ENCODE measurements at places on chromosomes 1 and 21.

DNA sequence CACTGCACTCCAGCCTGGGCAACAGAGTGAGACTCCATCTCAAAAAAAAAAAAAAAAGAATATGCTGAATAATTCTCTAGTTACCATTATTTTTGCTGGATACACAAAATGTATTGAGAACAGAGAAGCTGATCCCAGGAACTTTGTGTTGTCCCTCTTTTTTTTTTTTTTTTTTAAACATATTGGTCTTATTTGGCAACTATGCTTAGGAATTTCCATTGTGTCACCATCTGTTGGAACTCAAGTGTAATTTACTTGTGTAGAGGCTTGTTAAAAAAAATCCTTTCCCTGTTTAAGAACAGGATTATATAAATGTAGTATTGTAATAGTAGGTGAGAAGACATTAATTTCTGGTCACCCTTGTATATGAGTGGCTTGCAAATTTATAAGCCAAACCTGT lies 28.6 kb downstream of the CAMSAP2 start:
- DNase-seq, result no peak

- no peak for DNase-seq
These were observed 58.8 kb downstream of the CAPZB start for GRCh38 chr1:19426294-19427086.

DNA sequence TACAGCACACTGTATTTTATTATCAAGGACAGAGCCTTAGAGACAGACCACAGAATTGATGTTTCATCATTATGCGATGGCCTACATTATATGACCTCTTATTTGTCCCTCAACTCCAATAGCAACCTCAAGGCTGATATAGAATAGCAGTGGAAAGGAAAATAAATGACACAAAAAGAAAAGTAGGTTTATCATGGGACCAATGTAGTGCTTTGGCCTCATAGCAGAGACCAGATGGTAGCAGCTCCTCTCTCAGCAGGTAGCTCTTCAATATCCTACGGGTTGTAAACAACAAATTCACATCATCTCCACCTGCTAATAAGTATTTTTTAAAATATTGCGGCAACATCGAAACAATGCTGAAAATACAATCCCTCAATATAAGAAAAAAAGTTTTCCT lies 25.2 kb downstream of the ANP32E start:
- no peak for DNase-seq

GRCh38 chr1:25520446-25521061 lies 22.9 kb upstream of the LDLRAP1 start:
- peak; percentile 73 for DNase-seq

DNA sequence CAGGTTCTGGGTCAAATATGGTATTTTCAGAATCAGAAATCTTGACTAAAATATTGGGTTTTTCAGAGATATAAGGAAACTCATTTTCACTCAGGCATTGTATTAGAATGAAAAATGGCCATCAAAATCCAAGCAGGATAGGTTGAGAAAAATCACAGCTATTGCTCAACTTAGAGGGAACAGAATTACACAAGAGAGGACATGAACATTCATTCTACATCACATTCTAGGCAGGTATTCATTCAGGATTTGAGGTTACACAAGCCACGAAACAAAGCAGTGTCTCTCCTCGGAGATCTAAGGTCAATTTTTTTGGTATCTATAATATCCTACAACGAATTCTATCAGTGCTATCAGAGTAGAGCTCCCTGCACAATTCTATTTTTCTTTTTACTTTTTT lies 163.6 kb upstream of the HP1BP3 start:
- DNase-seq, result no peak

GRCh38 chr1:116826818-116827606 lies 72.8 kb downstream of the CD2 start:
- DNase-seq, result peak; percentile 43

DNA sequence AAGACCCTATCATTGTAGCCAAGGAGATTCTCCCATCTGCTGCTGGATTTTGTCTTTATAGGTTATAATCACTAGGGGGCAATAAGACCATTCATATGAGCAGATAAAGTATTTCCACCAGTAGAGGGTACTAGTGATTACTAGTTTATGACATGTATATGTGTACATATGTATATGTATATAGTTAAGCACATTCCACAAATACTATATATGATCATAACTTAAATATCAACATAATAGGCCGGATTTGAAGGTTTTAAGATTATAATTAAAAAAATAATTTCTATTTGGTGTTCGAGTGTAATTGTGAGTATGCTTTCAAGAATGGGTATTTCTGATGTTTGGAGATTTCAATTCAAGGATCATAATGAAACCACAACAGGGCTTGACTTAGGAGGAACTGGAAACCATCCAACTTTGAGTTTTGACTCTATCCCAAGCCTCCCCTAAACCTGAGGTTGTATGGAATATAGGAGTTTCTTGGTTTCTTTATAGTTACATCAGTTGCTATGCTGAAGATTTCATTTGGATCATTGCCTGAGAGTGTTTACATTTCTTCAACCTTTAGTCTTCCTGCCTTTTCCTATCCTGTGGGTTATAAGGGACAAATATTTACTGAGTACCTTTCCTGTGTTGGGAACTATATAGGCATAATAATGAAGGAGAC lies 16.9 kb downstream of the TCEANC2 start:
- peak; percentile 69 for DNase-seq

DNA sequence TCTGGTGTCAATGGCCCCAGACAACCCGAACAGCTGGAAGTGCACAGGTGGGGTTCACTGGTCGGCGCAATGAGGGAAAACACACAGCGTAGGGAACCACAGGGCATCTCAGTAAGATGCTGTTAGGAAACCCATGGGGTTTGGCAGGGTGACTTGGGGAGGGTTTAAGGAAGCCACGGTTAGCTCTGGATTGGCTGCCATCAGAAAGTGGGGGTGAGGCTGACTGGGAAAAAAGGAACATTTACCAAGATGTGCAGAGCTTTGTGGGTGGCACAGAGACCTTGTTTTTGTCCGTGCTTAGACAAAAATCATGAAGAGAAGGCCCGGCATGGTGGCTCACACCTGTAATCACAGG lies 11.0 kb downstream of the ALDH4A1 start:
- DNase-seq, result no peak

- no peak for DNase-seq
These were observed 154.0 kb downstream of the SLC30A10 start for GRCh38 chr1:219774386-219774785.

DNA sequence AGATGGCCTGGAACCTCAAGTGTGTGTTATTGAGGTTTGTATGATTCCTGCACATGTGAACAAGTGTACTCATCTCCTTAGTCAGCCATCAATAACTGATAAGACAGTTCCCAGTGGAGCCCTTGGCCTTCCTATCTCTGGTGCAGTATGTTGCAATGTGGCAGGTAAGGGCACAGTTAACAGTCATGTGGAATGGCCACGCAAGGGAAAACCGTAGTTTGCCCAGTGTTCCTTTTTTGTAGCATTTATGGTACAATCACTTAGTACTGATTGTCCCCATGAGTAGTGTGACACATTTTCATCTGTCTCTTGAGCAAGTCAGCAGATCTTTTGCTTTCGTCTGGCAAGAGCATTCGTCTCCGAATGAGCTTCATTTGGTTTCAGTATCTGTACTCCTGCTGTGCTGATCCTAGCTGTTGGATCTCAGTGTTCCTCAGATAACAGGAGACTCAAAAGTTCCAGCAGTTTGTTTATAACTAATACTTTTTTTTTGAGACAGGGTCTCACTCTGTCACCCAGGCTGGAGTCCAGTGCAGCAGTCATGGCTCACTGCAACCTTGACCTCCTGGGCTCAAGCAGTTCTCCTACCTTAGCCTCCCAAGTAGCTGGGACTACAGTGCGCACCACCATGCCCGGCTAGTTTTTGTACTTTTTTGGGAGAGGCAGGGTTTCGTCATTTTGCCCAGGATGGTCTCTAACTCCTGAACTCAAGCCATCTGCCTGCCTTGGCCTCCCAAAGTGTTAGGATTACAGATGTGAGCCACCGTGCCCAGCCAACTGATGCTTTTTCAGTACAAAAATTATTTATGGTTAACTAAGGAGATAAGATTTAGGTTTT lies 8.2 kb downstream of the CTPS1 start:
- no peak for DNase-seq

GRCh38 chr1:90707363-90707710 lies 9.8 kb downstream of the BARHL2 start:
- DNase-seq, result no peak

DNA sequence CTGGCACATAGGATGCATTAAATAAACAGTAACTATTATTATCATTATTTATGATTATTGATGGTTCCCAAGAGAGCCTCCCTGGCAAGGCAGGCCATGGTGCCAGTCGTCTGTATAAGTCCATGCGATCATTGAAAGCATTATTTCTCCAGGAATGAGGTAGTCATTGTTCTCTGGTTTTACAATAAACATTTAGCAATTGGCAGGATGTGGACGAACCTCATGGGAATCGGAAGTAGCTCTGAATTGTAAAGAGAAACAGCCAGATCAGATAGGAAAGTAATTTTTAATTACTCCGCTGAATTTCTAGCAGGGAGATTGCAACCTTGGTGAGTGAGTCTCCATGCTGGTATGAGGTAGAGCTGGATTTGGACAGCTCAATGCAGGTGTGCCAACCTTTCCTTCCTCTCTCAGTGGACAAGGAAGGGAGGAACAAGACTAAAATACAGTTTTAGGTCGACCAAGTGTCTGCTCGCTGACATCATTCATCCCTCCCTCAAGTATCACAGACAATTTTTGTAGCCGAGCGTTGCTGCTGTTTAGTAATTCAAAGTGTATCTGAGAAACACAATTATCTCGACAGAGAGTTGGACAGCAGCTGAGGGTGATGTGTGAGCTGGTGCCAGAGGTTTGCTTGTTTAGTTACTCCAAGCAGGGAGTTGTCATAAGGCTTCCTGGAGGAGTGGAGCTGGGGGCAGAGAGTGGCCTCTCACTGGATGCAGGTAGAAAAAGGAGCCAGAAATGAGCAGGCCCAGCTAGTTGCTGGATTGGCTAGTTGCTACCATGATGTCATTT lies 250.8 kb downstream of the KCNJ6 start:
- DNase-seq, result no peak

- DNase-seq, result no peak
These were observed 18.0 kb upstream of the VSIG8 start for GRCh38 chr1:159880430-159880829.
